ENCODE measurements at places on chromosomes 5 and 9.

DNA sequence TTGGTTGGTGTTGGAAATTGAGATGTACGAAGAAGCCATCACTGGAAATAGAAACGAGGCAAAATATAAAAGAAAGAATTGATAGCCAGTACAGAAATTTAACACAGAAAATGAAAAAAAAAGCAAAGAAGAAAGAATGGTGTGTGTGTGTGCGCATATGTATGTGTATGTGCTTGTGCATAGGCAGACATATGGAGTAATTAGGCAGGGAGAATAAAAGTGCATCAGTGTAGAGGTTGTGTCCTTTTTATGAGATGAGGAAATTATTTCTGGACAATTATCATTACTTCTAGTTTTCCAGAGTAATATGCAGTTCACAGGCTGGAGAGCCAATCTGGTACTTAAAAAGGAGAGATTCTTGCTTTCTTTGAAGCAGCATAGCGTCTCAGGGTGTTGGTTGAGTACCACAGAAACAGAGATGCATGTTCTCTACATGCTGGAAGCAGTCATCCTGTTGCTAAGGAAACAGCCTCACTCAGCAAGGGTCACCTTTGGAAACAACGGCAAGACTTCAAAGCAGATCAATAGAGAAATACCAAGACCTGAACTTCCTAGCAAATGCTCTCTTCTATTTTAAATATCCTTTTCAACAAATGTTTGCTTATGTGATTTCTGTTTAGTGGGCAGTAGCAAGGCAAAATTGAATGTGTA is 172.7 kb downstream of the TAF11L14 start:
- DNase-seq, result no peak

DNA sequence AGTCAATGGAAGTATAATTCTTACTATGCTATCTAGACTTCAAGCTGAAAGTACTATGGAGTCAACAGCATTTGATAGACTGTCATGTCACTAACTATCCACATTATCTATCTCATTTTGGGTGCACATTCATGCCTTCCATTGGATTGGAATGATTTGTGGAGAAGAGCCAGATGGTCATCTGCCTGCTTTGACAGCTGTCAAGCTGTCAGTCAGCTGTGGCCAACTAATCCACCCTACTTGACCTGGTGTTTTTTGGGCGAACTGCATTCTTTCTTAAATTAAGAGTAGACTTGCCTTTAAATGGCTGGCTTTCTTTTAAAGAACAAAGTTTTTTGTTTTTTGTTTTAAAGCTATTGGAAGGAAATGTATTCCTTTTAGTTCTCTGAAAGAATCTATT is 151.5 kb downstream of the DCP2 start:
- DNase-seq, result peak; percentile 60

- DNase-seq, result no peak
These were observed 5.3 kb downstream of the ARSI start for GRCh38 chr5:150297236-150297890.

GRCh38 chr5:133072021-133072420 is 20.2 kb downstream of the HSPA4 start:
- DNase-seq, result no peak

- no peak for DNase-seq
These were observed 42.9 kb upstream of the RNF130 start for GRCh38 chr5:180114304-180115003.

DNA sequence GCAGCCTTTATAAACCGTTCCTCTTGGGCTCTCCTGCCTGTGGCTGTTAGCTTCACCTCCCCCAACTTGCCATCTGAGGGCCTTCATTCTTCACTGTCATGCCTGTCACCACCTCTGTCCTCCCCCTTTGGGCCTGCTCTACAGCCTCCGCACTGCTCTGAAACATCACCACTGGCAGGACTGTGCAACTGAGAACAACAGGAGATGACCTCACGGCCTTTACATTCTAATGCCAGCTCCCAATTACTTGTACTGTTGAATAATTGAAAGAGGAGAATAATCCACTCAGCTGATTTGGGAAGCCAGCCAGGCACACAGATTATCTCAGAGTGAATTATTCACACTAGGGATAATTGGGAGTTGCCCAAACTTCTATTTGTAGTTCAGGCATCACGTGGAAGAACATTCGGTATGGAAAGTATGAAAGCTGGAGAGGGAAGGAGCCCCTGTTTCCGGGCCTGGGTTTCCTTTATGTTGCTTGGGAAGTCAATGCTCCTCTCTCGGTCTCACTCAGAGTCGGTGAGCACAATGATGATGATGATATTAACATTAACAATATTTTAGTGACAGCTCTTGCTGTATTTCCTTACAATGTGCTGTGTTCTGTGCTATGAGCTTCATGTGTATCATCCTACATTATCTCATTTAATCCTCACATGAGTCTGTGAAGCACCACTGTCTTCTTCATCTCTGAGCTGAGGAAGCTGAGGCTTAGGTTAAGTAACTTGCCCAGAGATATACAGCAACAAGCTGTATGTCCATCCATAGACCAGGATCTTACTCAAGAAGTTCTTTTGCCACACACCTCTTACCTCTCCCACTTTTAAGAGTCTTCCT is 99.3 kb upstream of the LRRTM2 start:
- no peak for DNase-seq

DNA sequence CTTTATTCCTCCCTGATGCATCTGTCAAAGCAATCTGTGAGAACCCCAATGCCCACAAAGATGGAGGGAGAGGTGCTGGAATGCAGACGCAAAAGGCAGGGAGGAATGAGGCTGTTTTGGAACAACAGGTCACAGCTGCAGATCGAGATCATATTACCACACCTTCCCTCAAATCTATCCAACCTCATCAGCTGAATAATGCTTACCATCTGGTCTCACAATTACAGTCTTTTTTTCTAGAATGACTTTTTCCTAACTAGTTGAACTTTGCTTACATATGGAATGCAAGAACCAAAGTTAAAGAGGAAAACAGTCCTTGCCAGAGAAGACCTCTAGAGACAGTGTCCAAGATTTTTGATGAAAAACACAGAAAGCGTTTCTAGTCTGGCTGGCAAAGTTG is 158.1 kb downstream of the LPAR1 start:
- peak; percentile 86 for DNase-seq

DNA sequence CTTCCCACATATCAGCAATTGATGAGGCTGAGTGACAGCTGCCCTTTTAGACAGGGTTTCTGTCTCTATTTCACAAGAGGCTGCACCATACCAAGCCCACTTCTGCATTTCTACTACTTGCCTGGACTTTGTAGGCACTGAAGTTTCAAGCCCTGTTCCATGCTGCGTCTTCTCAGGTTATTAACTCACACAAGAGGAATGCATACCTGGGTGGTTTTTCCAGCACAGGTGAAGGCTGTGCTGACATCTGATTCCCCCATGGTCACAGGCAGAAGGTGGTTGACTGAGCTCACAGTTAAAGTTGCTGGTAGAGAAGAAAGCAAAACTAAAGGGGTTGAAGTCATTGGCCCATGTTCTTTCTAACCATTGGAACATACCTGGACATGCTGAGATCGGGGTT is 86.6 kb downstream of the MAMDC2 start:
- no peak for DNase-seq

DNA sequence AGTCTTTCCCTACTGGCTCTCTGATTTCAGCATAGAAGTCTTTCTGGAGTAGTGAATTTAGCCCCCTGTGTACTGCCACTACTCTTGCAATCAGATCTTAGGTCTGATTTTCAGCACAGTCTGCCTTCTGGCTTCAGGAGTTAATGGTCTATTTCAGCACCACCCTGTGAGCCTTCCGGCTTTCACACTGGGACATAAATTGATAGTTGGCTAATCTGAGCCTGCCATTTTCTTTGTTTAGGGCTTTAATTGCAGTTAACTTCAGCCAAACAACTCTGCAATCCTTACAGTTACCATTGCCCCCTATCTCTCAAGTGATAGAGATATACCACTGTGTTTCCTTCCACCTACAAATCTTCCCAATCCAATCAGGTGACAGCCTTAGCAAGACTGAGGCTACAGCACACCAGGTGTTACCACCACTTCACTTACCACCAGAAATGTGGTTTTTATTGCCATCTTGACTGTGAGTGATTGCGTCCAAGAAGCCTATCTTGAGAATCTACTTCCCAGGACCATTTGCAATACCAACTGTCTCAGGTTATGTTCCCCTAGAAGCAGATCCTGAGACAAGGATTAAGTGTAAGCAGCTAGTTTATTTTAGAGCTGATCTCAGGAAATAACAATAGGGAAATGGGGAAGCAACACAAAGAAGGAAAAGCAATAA is 51.9 kb upstream of the NEK6 start:
- no peak for DNase-seq

GRCh38 chr5:7078901-7079300 is 317.0 kb upstream of the ADCY2 start:
- no peak for DNase-seq

DNA sequence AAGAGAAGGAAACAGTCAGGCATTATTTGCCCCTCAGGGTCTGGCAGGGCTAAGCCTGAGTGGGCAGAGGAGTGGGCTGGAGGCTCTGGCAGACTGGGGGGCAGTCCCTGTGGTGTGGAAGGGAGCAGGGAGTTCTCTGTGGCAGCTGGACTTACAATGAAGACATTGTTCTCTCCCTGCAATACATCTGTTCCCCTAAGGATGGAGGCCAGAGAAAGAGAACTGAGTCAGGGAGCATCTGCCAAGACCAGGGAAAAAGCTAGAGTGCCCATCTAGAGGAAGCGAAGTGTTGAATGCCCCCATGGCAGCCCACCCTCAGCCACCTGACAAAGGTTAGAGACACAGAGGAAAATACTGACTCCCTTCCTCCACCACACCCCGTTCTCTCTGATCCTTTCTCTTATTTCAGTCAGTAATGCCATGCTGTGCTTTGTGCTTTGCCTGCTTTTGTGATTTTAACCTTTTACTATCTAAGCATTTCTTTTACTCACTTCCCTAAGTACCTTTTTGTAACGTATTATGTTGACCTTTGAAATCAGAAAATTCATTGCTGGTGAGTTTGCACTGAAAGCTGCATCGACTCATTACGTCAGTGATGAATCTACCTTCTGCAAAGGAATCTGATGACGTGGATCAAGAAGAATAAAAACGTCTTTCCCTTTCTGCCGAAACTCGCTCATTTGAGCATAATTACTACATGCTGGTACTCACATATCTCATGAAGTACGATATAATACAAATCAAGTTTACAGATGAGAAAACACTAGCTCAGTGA is 76.0 kb downstream of the ACTL7B start:
- peak; percentile 32 for DNase-seq

DNA sequence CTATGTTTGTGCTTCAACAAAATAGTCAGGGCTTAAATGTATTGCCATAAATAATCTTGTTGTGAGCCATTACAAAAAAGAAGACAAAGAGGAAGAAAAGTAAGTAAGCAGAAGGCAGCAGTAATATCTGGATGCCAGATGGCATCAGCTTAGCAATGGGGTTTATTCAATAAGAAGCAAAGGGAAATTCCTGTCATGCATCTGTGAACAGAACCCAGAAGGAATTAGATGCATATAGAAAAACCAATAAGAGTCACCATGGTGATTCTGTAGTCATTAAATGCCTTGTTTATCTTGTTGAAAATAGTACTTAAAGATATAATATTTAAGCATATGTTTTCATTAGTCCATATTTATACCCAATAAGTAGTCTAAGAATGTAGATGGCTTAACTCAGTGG is 216.0 kb downstream of the ADAMTSL1 start:
- no peak for DNase-seq

DNA sequence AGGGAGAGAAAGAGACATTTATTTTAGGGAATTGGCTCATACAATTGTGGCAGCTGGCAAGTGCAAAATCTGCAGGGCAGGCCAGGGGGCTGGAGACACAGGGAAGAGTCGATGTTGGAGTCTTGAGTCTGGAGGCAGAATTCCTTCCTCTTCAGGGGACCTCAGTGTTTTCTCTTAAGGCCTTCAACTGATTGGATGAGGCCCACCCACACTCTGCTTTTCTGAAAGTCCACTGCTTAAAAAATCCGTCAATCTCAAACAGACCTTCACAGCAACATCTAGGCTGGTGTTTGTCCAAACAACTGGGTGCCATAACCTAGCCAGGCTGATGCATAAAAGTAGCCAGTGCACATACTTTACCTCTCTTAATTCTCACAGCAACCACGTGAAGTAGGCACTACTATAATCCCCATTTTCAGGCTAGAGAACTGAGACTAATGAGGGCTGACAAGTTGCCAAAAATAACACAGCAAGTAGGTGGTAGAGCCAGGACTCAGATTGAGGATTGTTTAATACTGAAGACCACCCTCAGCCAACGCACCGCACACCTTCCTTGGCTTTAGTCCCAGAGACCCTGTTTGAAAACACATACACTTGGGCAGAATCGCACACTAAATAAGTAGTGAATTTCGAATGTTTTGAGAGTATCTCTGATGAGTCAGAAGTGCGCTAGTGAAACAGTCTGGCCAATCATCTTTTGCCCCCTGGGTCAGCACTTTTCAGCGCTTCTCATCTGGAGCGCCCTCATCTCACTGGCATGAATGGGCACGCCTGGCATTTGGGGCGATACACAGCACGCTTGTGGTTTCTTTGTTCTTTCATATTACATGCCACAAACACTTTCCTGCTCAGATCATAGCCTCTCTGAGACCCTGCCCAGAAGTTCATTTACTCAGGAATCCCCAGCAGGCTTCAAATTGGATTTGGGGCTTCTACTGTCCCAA is 591.4 kb downstream of the CCDC171 start:
- DNase-seq, result peak; percentile 96

DNA sequence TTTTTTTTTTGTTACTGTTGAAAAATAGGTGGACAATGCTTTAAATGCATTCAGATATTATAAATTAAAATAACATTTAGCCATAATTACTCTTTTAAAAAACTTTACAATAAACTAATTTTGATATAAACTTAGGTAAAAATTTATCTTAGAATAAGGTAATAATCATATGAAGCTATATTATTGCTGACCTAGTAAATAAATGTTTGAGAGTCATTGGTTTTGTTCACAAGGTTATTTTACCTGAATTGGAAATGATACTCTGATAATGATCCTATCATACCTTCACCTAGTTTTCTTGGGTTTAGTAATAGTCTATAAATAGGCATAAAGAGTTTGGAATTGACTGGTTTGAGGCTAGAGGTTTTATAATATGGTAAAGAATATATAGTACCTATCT is 1076.4 kb upstream of the CDH6 start:
- no peak for DNase-seq

All from myocyte (in vitro differentiated cells).